ENCODE measurements at places on chromosomes 13 and 19. TPM values are rescaled to one million over a fixed set of nuclear protein-coding genes. Genes with fewer than 3 reads are reported as not detected.

The FLT1 gene
- total RNA-seq: under 0.01 TPM

The PRR22 gene
- total RNA-seq: 0.78 TPM

The TSSK6 gene
- total RNA-seq: 2.7 TPM

The OR4F17 gene
- not detected for total RNA-seq

The CEACAM5 gene
- total RNA-seq: not detected

The DENND1C gene
- total RNA-seq: under 0.01 TPM

The GPR12 gene
- not detected for total RNA-seq

The C5AR1 gene
- not detected for total RNA-seq

The VMAC gene
- total RNA-seq: 4.3 TPM

The RNF17 gene
- not detected for total RNA-seq

The ZFR2 gene
- total RNA-seq: not detected

The KLC3 gene
- not detected for total RNA-seq

Data from subcutaneous preadipocyte (primary cell).